Thyroid gland (tissue), 4 donors: ENCODE measurements at places on chromosomes 11 and 22. TPM values are rescaled to one million over a fixed set of nuclear protein-coding genes. Genes with fewer than 3 reads are reported as not detected.

DNA sequence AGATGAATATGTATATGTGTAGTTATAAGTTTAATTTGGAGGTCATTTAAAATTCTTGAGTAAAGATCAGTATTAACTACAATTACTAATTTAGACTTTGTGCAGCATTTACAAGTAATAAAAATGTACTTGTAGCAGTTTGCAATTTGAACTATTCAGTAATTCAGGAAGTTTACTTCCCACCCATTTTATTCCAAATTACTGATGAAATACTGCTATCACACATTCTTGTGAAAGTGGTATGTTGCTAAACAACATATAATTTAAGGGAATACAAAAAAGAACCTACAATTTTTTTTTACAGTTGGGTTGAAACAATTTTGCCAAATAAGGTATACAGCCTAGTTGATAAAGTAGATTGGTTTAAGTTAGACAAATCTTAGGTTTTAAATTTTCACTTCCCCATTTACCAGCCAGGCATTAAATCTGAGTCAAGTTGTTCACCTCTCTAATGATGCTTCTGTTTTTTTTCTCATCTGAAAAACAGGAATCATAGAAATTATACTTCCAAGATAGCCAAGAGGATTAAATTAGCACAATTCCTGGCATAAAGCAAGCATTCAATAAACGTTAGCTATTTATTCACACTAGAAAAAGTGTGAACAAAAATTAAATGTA is 45.3 kb downstream of the ZBTB44 start:
- H3K27ac ChIP-seq, result no peak overlapping the region
- no peak for DNase-seq
- no peaks in the 10 kb centered on the region for H3K4me1 ChIP-seq
- no peaks in the 10 kb centered on the region for H3K36me3 ChIP-seq
- no peak overlapping the region for H3K4me3 ChIP-seq
- H3K27me3 ChIP-seq, result no peaks in the 10 kb centered on the region

MS4A4E gene
- not detected for total RNA-seq

DDIAS gene
- 3.3 TPM for total RNA-seq

DNA sequence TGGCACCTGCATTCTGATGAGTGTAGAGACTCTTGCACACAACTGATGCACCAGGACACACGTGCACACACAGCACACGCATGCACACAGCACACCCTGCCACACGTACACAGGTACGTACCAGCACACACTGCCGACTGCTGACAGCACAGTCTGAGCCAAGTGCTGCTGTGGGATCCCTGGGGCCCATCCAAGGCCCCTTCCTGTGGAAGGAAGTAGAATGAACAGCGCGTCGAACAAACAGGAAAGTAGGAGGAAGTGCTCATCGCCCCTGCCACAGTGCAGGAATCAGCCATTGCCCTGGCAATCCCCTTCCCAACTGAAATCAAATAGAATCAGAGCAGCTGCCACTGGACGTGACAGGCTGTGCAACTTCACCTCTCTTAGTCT is 57.9 kb downstream of the CD82 start:
- peaks cover 6% of the 10 kb centered on the region for H3K4me1 ChIP-seq
- H3K27me3 ChIP-seq, result no peaks in the 10 kb centered on the region
- no peak overlapping the region for H3K27ac ChIP-seq
- no peaks in the 10 kb centered on the region for H3K36me3 ChIP-seq

GRCh38 chr11:126063507-126063852 is 814 bp upstream of the CDON start:
- no peak for DNase-seq
- H3K4me3 ChIP-seq, result no peak overlapping the region
- H3K27me3 ChIP-seq, result no peaks in the 10 kb centered on the region

DNA sequence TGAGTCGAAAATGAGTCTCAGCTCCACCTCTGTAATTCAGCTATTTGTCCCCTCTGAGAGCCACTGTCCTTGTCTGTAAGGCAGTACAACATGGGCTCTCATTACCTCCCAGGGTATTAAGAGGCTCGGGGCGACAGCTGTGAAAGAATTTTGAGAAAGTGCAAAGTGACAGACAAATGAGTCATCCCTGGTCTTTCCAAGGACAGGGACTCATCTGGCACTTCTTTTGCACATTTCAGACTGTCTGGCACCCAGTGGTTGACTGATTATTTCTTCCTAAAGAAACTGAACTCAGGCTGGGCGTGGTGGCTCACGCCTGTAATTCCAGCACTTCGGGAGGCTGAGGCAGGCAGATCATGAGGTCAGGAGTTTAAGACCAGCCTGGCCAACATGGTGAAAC is 62.1 kb upstream of the ARFGAP3 start:
- no peak for DNase-seq
- no peaks in the 10 kb centered on the region for H3K36me3 ChIP-seq
- no peaks in the 10 kb centered on the region for H3K27me3 ChIP-seq

- DNase-seq, result peak; percentile 70
- H3K27me3 ChIP-seq, result no peaks in the 10 kb centered on the region
- H3K27ac ChIP-seq, result peak overlapping the region; percentile 81
- H3K4me1 ChIP-seq, result peaks cover 44% of the 10 kb centered on the region
- peaks cover 10% of the 10 kb centered on the region for H3K36me3 ChIP-seq
Observed at GRCh38 chr22:38218661-38219622, 17.1 kb downstream of the MAFF start.

CHID1 gene
- 144 TPM for total RNA-seq

PDXP gene
- total RNA-seq, result 4.2 TPM
